ENCODE measurements at places on chromosomes 11 and 22. TPM values are rescaled to one million over a fixed set of nuclear protein-coding genes. Genes with fewer than 3 reads are reported as not detected.

NTM gene
- 7.3 TPM for total RNA-seq

TTC28 gene
- total RNA-seq = 27.4 TPM

CD248 gene
- 85.1 TPM for total RNA-seq

DNA sequence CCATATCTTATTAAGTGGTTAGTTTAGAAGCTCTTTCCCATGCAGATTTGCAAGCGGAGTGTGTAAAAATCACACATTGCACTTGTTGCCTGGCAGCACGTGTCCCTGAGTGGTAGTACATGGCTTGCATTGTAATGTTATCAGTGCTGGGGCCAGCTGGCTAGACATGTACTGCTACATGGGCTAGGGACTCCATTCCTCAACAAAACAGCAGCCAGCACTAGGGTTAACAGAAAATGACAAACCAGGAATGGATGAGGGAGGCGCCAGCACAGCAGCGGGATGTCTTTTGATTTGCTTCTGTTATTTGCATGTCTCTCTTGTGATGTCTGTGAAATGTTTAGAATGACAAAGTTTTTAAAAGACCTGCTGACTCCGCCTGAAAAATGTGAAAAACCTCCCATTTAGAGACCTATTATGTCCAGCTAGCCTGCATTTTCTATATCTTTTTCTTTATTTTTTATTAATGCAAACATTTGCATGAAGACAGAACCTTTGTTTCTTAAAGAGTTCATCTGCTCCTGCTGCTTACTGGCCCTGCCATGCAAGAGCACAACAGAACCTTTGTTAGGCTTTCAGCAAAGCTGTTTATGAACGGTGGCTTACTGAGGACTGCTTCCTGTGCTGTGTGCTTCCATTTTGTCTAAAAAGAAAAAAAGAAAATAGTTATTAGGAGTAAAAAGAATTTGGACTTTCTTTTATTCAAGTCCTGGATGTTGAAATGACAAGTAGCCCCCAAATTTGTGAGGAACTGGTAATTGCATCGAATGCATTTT, 40.7 kb downstream of the CSTPP1 start:
- no peak for DNase-seq

- DNase-seq = no peak
Measured at GRCh38 chr11:22711071-22711770, 44.8 kb downstream of the GAS2 start.

DNA sequence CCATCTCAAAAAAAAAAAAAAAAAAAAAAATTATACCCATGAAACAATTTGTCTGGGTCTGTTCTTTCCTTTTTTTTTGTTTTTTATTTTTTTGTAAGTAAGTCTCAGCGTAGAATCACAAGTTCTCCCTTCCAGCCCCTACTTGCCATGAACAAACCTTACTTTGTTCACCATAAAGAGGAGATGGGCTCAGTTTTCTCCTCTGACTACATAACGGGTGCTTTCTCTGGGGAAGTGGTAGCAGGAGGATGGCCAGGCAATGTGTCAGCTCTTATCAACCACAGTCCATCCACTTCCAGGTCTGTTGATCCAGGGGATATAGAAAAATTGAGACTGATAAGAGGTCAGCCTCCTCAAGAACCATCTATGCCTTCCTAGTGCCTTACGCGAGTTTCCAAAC, 11.0 kb downstream of the ASCC2 start:
- no peak for DNase-seq

DNA sequence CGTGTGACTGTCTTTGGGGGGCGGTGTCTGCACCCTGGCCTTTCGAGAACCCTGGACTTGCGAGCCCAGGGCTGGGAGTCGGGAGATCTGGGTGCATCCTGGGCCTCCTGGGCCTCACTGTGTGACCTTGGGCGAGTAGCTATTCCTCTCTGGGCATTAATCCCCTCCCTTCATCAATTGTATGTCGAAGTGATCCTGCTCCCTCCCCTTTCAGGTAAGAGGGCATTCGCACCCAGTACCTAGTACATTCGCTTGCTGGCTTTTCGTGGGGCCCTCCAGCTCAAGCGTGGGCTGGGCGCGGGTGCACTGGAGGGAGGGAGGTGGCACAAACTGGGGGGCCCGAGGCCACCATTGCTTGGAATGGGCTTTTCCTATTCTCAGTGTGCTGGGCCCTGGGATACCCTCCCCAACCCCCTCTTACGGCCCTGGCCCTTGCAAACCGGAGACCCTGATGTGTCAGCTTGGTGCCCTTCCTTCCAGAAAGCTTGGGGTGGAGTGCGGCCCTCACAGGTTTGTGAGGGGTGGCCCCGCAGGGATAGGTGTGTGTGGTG, 530 bp downstream of the USP35 start:
- DNase-seq = no peak

DNA sequence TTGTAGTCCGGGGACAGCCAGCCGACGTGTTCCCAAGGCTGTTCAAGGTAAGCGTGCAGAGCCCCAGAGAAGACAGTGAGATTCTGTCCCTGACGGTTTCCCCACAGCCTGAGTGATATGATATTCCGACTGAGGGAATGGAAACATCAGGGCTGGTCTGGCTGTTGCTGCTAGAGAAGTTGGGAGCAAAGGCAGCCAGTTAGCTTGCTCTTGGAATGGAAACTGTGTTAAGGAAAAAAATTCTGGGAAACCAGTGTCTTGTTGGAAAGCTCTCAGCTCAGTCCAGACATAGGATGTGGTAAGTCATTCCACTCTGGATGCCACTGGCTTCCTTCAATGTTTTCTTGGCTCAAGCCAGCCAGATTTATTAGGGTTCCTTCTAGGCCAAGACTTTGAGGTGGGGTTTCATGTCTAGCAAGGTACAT, 8.8 kb downstream of the CRY2 start:
- peak; percentile 71 for DNase-seq
